ENCODE measurements at places on chromosomes 6 and 20.

GRCh38 chr6:73985891-73986290 is 289.9 kb downstream of the CD109 start:
- no peak for DNase-seq

- DNase-seq: no peak
Measured at GRCh38 chr20:1801225-1801928, 93.8 kb upstream of the SIRPA start.

- DNase-seq: peak; percentile 55
Measured at GRCh38 chr6:142946924-142947713, 2.1 kb upstream of the HIVEP2 start.

DNA sequence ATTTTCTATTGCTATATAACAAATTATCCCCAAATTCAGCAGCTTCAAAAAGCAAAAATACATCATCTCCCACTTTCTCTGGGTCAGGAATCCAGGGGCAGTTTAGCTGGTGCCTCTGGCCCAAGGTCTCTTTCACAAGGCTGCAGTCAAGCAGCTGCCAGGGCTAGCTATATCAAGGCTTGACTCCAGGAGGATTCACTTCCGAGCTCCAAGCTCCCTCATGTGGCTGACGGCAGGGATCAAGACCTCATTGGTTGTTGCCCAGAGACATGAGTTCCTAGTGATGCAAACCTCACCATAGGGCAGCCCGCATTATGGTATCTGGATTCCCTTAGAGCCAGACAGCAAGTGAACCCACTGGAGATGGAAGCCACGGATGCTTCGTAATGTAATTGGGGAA is 1.3 kb upstream of the VNN1 start:
- DNase-seq: no peak

GRCh38 chr6:125546841-125547251 is 202.6 kb upstream of the HEY2 start:
- DNase-seq: no peak

DNA sequence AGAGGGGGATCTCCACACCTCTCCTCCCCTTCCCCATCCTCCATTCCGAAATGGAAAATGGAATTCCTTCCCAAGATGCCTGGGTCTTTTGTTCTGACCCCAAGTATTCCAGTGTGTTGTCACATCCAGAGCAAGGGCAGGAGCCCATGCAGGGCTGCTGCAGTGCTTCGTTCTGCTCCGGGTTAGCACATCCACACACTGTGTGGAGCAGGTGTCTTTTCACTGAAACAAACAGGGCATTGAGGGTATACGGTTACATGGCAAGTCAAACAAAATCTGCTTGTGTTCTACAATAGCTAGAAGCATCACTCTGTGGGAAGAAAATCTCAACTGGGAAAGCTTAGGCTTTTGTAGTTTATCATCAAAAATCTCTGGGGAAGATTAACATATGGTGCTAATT is 56.9 kb downstream of the LYRM2 start:
- DNase-seq: no peak

- no peak for DNase-seq
Measured at GRCh38 chr6:121347484-121347883, 13.2 kb upstream of the TBC1D32 start.

DNA sequence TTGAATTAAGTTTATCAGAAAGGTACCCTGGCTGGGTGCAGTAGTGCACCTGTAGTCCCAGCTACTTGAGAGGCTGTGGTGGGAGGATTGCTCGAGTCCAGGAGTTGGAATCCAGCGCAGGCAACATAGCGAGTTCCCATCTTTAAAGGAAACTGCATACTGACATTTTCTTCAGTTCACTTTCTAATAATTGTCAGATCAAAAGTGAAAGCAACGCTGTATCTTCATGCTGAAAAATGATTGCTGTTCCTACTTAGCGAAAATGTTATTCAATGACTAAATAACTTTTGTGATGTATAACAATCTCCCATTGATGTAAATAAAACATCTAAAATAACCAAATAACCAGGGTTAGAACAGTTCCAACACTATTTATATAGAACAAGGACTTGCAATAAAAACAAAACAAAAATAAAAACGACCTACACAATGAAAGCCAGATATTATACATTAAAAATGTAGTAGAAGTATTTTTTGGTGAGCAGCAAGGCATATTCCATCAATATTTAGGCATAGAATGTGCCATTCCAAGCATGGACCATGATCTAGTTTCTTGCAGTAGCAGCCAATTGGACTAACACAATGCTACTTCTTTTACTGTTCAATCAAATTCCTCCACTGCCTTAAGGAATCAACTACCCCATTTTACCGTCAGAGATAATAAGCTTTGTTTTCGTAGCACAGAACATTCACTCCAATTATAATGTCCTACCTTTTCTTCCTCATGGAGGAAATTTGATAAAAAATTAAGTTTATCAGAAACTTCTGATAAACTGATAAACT is 1.5 kb downstream of the LATS1 start:
- no peak for DNase-seq

DNA sequence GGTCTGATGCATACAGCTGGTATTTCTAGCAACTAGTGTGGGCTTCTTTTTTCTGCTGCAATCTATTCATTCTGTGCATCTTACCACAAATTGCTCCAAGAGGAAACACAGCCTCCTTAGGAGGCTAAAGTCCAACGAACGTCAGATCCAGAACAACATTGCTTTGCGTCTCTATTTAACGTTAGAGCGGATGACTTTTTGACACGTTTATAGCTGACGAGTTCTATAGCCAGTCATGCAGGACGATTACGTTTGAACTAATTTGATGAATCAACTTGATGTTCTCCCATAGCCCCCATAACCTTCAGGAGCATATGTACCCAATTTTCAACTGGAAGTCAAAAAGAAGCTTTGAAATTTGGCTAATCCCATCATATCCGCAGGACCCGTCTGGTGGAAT is 59.9 kb downstream of the TSHZ2 start:
- no peak for DNase-seq

DNA sequence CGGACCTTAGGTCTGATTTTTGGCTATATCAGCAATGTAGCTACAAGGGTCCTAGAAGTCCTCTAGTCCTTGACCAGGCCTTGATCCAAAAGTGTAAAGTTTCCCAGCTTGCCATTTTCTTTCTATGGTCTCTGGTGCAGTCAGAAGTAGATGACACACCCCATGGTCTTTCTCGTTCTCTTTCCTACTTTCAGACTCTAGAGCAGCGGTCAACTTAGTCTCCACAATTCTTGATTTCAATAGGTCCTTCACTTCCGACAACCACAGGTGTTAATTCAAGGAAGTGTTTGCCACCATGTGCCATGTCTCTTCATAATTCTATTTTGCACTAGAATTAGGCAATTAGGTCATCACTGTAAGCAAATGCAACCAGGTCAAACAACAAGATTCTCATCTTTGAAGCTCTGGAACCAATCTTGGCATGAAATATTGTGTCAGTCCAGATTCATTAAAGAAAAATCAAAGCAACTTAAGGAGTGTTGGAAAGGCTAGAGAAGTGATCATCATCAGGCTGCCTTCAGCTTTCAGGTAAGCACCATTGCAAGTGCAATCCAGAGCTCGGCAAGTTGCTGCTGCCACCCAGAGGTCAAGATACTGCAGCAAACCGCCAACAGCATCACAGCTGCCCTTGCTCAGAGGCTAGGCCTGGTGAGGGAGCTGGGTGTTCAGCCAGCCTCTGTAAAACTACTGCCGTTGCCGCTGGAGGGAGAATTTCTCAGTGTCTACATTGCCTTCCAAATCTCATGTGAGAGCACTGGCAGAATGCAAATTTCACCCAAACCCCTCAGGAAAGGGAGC is 5.6 kb upstream of the SYNE1 start:
- DNase-seq: no peak

- DNase-seq: no peak
Measured at GRCh38 chr6:144394210-144394609, 109.1 kb downstream of the UTRN start.

DNA sequence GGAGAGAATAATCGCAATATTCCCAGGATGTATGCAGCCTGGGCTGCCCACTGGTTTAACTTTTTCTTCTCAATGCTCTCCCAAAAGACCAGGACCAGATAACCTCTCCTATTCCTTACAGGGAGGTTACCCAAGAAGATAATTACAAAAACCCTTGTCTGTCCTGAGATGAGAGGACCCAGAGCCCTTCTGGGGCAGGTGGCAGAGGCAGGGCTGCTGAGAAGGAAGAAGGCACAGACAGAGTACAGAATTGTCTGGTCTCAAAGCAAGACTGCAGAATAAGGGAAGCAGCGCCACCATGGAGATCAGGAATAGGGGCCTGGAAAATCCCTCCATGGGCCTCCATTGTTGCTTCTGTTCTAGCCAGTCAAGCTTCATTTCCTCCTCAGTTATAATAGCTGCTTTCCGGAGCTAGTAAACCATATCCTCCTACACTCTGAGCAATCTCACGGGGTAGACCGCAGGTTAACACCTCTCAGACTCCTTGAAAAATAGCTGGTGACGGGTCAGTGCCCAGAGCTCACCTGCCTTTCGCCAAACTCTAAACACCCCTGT is 463 bp upstream of the HLA-DMB start:
- DNase-seq: no peak

DNA sequence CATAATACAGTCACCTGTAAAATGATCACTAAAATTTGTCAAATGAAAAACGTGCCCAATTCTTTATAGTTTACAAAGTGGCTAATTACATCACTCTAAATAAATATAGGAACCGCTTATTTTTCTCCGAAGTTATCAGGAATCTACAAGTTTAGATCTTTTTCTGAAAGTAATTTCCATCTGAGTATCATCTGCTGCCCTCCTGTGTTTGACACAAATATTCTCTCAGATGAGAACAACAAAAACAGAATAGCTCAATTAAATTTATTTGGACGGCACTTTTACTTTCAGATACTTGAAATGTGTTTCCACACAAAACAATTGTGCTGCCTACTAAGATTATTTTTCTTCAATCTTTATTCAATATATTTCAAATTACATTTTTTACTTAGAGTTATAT is 5.0 kb downstream of the SF3B5 start:
- no peak for DNase-seq

DNA sequence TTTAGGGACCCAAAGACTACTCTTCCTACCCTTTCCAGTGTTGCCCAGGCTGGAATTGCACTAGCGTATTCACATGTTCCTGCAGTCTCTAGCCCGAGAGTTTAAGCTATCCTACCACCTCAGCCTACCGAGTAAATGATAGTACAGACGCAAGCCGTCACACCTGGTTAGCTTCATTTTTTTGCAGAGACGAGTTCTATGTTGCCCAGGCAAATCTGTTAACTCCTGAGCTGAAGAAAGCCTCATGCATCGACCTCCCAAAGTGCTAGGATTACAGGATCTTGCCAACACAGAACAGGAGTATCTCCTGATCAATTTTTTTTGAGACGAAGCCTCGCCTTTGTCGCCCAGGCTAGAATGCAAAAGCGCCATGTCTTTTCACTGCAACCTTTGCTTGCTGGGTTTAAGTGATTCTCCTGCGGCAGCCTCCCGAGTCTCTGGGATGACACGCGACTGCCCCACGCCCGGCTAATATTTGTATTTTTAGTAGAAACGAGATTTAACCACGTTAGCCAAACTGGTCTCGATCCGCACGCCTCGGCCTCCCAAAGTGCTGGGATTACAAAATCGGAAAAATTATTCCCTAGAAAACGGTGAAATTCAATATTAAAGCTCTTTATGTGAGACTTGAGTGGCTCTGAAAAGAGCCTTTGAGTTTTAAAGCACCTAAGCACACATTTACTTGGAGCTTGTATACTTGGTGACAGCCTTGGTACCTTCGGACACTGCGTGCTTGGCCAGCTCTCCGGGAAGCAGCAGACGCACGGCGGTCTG is 128.5 kb downstream of the HFE start:
- no peak for DNase-seq

- no peak for DNase-seq
Measured at GRCh38 chr6:38937839-38938613, 110.6 kb upstream of the GLP1R start.

DNA sequence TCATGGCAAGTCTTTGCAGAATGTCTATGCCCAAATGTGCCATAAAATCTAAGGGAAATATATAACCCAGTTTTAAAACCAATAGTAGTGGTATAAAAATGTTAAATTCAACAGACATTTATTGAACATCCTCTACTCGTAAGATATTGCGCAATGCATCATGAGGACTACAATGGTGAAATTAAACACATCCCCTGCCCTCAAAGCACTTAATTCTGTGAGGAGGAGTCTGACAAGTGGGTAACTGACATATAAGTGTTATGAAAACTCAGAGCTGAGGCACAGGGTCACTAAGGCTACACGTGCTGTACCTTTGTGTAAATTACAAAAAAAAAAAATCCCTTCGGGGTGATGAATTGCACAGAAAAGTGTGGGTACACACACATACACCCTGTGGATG is 6.2 kb downstream of the PKHD1 start:
- DNase-seq: no peak

DNA sequence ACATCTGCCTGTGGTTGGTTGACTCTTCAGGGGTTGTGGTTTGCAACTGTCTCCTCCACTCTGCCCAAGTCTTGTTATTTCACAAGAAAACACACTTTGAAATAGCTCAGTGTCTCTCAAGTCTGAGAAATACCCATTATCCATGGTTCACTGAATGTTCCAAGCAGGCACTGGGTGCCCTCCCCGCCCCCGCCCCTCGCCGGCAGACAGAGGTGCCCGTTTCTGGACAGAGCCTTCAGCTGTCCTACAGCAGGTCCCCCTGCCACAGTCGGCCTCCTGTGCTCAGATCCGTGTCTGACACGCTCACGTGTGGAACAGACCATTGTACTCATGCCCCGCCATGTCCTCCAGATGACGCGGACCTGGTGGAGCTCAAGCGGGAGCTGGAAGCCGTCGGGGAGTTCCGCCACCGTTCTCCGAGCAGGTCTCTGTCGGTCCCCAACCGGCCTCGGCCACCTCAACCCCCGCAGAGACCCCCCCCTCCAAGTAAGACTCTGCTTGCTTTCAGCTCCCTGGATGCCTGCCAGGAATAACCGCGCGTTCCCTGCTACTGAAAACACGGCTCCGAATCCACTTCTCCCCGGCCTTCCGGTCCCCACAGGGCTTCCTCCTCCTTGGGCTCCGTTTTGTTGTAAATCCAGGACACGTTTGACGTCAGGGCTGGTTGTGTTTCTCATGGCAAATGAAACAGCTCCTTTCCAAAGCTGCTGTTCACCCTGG is 81.4 kb downstream of the SERAC1 start:
- no peak for DNase-seq

DNA sequence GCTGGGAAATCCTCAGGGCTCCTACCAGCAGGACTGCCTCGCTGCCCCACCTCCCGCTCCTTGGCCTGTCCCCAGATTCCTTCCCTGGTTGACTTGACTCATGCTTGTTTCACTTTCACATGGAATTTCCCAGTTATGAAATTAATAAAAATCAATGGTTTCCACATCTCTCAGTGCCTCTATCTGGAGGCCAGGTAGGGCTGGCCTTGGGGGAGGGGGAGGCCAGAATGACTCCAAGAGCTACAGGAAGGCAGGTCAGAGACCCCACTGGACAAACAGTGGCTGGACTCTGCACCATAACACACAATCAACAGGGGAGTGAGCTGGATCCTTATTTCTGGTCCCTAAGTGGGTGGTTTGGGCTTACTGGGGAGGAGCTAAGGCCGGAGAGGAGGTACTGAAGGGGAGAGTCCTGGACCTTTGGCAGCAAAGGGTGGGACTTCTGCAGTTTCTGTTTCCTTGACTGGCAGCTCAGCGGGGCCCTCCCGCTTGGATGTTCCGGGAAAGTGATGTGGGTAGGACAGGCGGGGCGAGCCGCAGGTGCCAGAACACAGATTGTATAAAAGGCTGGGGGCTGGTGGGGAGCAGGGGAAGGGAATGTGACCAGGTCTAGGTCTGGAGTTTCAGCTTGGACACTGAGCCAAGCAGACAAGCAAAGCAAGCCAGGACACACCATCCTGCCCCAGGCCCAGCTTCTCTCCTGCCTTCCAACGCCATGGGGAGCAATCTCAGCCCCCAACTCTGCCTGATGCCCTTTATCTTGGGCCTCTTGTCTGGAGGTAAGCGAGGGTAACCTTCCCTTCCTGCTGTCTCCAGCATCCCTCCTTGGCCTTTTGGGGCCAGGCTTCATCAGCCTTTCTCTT is at the start of gene CFB:
Gene CFB (plus strand): TSS at position 589 of the 863 bp plus-strand sequence. CDS start 127 bp downstream, at position 716.
- no peak for DNase-seq

Measured in activated naive CD4-positive, alpha-beta T cell (primary cell).